ENCODE measurements at places on chromosomes 2 and 18.

DNA sequence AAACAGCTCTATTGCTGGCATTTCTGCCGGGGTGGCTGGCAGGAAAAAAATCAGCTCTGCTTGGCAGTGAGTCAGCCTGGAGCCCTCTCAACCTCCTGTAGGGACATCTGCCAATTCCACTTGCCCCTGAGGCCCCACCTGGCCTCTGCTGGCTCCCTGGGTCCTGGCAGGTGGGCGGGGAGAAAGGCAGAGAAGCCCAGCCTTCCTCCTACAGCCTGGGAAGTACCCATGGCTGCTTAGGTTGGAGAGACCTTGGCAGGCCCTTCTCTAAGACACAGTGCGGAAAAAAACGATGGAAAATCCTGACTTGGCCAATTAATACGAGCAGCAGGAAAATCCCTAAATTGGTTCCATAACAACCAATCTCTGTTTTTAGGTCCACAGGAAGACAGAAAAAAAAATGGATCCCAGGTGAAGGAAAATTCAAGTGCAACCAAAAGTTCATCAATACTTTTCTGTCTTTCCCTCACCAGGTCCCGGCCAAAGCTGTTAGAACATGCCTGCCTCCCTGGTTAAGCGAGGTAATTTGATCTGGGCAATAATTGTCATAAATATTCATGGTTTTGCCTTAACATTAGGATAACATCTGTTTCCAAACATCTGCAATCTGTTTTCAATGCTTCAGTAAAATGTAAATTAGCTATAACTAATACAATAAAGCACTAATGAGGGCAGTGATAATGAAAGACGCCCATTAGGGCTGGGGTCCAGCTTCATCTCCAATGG, 245.9 kb downstream of the TFCP2L1 start:
- no peak for DNase-seq

DNA sequence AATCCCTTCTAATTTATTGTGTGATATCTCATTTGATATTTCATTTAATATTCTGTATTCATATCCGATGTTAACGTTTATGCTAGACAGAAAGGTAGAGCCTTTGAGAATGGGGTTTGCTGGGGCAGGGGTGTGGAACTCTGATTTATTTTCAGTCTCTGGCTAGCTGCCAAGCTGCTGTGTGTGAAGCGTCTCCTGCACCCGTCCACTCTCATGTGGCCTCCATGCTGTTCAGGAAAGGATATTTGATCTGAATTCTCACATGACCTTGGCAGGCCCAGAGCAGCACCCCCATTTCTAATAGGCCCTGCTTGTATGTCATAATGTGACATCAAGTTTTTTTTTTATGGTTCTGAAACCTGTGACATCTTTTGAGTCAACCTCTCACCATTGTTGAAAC, 1.6 kb downstream of the IL1R1 start:
- no peak for DNase-seq

- no peak for DNase-seq
These were observed 52.0 kb upstream of the TNP1 start for GRCh38 chr2:216911886-216912285.

DNA sequence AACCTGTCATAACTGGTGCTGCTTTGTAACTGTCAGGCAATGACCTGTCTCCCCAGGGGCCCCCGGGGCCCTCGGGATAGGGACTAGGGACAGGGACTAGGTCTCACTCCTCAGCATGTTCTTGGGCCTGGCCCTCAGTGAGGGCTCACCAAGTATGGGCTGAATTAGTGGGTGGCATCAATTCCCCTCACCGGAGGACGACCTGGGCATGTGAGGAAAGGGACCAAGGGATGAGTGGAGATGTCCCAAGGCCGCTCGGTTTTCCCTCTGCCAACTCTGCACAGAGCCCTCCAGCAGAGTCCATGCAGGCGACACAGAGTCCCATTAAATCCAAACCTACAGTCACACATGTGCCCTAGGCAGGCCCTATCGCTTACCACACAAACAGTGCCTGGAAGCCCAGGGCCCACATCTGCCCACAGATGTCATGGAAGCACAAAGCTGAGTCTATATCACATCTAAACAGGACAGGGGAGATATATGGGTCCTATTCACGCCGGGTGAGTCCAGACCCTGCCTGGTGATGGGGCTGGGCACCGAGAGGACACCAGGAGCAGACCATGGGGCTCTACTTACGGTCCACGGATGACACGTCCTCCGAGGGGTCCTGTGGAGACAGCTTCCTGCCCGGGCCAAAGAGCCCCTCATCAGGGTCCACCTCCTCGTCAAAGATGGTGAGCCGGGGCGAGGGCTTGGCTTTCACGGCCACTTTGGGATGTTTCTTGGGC, 26.6 kb downstream of the HS1BP3 start:
- no peak for DNase-seq

GRCh38 chr18:70582981-70583380, 294.1 kb downstream of the SOCS6 start:
- DNase-seq = no peak

- DNase-seq = no peak
These were observed 156.2 kb downstream of the CCDC148 start for GRCh38 chr2:158300394-158300793.

DNA sequence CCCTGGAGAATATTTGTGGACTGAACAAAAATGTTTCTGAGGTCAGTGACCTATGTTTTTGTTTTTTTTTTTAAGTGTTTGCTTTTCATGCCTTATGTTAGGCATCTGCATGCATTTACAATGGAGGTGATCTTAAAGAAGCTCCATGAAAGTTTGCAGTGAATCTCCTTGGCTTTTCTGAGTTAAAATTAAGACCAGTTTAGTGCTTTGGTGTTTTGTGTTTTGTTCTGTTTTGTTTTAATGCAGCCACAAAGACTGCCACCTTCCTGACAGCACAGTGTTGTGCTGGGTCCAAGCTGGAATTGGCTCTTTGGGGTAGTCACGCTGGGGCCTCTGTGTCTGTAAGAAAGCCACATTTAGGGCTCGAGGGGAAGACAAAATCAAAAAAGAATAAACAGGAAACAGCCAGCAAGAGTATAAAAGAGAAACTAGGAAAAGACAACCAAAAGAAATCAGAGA, 396.2 kb downstream of the ARHGAP15 start:
- no peak for DNase-seq

DNA sequence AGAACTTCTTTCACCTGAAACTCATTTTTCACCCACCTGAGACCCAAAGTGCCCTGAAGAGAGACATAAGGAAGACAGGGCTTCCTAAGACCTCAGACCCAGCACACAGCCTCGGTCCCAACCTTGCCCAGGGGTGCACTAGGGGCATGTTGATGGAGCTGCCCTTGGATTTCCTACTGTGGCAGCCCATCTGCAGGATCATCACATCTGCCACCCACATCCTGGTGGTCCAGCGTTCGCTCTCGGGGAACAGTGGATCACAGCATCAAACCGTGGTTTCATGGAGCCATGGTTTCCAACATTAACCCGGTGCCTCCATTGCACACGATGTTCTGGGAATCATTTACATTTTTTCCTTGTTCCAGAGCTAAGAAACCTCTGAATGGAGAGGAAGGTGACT, 186.4 kb downstream of the TFCP2L1 start:
- no peak for DNase-seq

DNA sequence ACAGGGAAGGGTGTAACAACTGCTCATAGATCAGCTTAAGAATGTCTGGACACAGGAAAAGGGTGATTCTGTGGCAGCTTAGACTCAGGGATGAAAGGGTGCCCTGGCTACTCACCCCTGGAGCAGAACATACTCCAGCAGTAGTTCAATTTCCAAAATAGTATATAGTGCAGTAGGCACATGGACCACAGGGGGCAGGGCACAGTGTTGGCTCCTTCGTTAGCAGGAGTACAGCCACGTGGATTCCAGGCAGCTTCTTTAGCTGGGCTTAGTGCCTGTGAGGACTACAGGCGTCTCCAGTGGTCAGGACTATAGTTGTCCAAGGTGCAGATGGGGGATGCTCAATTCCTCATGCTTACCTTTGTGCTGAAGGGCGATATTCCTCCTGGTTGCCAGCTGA, 277.5 kb upstream of the DDX18 start:
- DNase-seq = no peak

All from CD8-positive, alpha-beta memory T cell (primary cell).